ENCODE measurements at places on chromosomes 11 and 22.

GRCh38 chr11:118396097-118396501, 5.3 kb upstream of the ATP5MG start:
- H3K4me1 ChIP-seq = peaks cover 4% of the 10 kb centered on the region
- no peak overlapping the region for H3K27ac ChIP-seq
- no peak for DNase-seq
- H3K4me3 ChIP-seq = no peak overlapping the region
- H3K27me3 ChIP-seq = no peaks in the 10 kb centered on the region

GRCh38 chr11:66321606-66322005, 4.8 kb upstream of the CD248 start:
- no peaks in the 10 kb centered on the region for H3K36me3 ChIP-seq
- peaks cover 38% of the 10 kb centered on the region for H3K4me1 ChIP-seq
- DNase-seq = no peak
- peak overlapping the region; percentile 65 for H3K27ac ChIP-seq
- H3K4me3 ChIP-seq = no peak overlapping the region

DNA sequence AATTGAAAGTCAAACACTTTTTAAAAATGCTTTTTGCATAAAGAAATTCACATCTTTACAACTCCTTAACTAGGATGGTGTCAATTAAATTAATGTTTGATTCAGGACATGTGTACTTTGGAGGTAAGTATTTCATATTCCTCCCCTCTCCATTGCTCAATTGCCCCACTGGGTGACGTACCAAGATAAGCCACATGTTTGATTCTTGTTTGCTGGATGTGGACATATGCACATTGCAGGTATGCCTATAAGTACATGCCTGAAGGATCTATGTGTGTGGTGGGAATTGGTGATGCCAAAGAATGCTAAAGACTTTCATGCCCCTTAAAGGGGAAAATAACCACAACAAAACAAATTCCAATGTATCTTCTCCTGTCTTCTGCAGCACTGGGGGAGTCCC, 5.8 kb downstream of the CD44 start:
- H3K4me3 ChIP-seq = peak overlapping the region; percentile 81
- H3K36me3 ChIP-seq = no peaks in the 10 kb centered on the region
- H3K4me1 ChIP-seq = peaks cover 56% of the 10 kb centered on the region
- no peak for DNase-seq
- no peaks in the 10 kb centered on the region for H3K27me3 ChIP-seq

- H3K27me3 ChIP-seq = no peaks in the 10 kb centered on the region
- H3K4me3 ChIP-seq = no peak overlapping the region
- peaks cover 51% of the 10 kb centered on the region for H3K4me1 ChIP-seq
- no peaks in the 10 kb centered on the region for H3K36me3 ChIP-seq
- DNase-seq = no peak
- no peak overlapping the region for H3K27ac ChIP-seq
These were observed 4.7 kb downstream of the PRCP start for GRCh38 chr11:82895437-82896091.

GRCh38 chr11:27388869-27389268, 25.9 kb upstream of the CCDC34 start:
- no peaks in the 10 kb centered on the region for H3K4me1 ChIP-seq
- no peaks in the 10 kb centered on the region for H3K36me3 ChIP-seq
- H3K27ac ChIP-seq = no peak overlapping the region
- DNase-seq = no peak
- no peaks in the 10 kb centered on the region for H3K27me3 ChIP-seq

DNA sequence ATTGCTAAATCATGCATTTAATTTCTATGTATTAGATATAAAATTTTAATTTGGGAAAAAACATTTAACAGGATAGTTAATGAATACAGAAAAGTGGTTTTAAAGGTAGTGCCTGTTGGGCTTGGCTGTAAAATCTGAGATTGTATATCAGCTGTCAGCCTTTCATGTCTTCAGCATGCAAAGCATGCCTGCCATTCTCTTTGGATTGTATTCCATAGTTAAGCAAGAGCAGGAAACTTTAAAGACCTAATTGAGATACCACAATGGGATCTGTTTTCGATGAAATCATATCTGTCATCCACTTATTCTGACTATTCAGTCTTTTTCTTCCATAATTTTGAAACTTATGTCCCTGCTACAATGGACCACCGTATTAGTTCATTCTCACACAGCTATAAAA, 451.0 kb upstream of the DDI1 start:
- no peak overlapping the region for H3K27ac ChIP-seq
- no peaks in the 10 kb centered on the region for H3K36me3 ChIP-seq
- DNase-seq = no peak
- H3K27me3 ChIP-seq = no peaks in the 10 kb centered on the region
- H3K4me1 ChIP-seq = no peaks in the 10 kb centered on the region

DNA sequence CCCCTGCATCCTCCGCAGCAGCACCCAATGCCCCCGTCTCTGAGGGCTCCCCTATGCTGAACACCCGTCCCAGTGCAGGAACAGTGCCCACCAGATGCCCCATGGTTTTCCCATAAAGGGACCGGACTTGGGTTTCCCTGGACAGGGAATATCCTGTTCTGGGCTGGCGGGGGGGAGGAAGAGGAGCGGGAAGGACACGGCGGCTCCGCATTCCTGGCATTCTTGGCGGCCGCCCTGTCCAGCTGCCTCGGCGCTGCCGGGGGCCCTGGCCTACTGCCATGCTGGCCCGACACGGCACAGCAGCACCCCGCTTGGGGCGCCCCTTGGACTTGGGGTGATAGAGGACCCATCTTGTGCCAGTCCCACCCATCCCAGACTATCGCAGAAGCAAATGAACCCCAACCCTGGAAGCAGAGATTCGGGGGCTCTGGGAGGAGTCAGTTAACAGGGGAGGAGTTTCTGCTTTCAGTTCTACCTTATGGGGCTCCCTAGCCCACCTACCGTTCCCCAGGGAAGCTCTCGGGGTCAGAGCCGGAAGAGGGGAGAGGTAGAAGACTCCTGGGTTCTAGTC, 23.7 kb upstream of the CBX7 start:
- H3K27me3 ChIP-seq = no peaks in the 10 kb centered on the region
- H3K4me3 ChIP-seq = no peak overlapping the region
- H3K27ac ChIP-seq = peak overlapping the region; percentile 50
- DNase-seq = no peak
- H3K36me3 ChIP-seq = no peaks in the 10 kb centered on the region

DNA sequence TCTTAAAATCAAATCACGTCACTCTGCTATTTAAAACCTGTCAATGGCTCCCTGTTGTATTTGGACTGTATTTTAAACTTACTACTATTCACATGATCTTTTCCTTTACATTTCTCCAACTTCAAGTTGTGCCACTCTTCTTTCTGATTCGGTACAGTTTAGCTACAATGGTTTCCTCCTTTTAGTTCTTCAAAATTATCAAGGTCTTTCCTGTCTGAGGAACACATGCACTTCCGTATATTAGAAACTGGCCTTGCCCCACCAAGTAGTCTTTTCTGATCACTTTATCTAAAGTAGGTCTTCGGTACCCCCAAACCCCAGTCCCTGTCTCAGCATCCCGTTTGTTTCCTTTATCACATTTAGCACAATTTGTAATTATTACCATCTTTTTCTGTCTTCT, 81.8 kb downstream of the MTMR3 start:
- H3K27me3 ChIP-seq = no peaks in the 10 kb centered on the region
- H3K27ac ChIP-seq = no peak overlapping the region
- H3K36me3 ChIP-seq = peaks cover 18% of the 10 kb centered on the region
- DNase-seq = no peak
- no peaks in the 10 kb centered on the region for H3K4me1 ChIP-seq

DNA sequence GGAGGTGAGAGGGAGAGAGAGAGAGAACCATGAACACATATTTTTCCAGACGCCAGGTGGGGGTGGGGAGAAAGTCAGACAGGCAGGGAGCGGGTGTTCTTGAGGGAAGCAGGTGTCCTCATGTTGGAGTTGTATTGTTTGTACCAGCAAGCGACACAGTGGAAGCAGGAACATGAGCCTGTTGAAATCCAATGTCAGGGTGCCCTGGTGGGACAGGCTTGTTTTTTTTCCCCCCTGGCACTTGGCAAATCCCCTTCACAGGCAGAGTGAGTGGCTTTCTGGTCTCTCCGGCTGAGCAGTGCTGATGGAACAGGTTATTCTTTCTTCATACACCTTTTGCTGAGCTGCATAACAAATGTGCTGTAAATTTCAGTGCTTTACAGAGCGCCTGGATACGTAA, 125.6 kb downstream of the GRIK4 start:
- H3K4me3 ChIP-seq = no peak overlapping the region
- H3K27ac ChIP-seq = no peak overlapping the region
- no peak for DNase-seq
- H3K27me3 ChIP-seq = peaks cover 22% of the 10 kb centered on the region

GRCh38 chr22:49091451-49091850, 736.2 kb downstream of the BRD1 start:
- H3K27ac ChIP-seq = no peak overlapping the region
- no peaks in the 10 kb centered on the region for H3K27me3 ChIP-seq
- no peak for DNase-seq
- H3K36me3 ChIP-seq = no peaks in the 10 kb centered on the region
- H3K4me1 ChIP-seq = no peaks in the 10 kb centered on the region

GRCh38 chr22:38246046-38246658, 26.7 kb downstream of the TMEM184B start:
- peaks cover 36% of the 10 kb centered on the region for H3K4me1 ChIP-seq
- H3K4me3 ChIP-seq = no peak overlapping the region
- peaks cover 16% of the 10 kb centered on the region for H3K36me3 ChIP-seq
- H3K27me3 ChIP-seq = no peaks in the 10 kb centered on the region
- no peak for DNase-seq

DNA sequence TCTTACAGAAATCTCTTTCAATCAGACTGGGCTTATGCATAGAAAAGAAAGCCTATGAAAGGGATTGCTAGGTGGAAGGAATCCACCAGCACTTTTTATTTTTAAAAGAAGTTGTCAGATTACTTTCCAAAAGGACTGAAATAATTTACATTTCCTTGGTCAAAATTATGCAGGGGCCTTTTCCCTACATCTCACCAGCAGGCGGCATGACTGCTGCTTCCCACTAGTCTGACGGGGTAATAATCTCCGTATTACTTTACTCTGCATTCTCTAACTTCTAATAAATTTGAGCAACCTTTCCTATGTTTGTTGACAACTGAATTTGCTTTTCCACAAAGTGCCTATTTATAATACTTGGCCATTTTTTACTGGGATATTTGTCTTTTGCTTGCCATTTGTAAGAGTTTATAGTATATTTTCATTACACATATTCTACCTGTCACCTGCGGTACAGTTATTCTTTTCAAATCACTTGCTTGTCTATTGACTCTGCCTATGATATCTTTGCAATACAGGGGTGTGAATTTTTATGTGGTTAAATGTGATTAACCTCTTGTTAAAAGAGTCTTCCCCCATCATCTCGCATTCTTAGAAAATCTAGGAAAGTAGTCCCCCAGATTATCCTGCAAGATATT, 51.9 kb upstream of the USP47 start:
- H3K36me3 ChIP-seq = no peaks in the 10 kb centered on the region
- no peaks in the 10 kb centered on the region for H3K27me3 ChIP-seq
- no peak for DNase-seq
- no peaks in the 10 kb centered on the region for H3K4me1 ChIP-seq

DNA sequence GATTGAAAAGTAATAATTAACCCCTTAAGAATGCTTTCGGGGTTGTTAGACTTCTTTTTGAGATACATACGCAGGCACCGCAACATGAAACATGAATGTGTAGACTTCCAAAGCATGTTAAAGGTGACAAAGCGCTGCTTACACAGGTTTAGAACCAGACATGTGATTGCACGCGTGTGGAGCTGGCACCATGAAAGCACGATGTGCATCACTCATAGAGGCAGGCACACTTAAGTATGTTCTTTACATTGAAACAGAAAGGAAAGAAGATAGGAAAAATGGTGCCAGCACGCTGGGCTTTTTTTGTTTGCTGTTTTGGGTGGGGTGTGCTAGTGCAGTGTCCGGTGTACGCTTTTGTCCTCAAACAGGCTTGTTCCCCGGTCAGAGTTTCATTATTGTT, 83.6 kb upstream of the PPARA start:
- H3K27ac ChIP-seq = peak overlapping the region; percentile 100
- DNase-seq = no peak

DNA sequence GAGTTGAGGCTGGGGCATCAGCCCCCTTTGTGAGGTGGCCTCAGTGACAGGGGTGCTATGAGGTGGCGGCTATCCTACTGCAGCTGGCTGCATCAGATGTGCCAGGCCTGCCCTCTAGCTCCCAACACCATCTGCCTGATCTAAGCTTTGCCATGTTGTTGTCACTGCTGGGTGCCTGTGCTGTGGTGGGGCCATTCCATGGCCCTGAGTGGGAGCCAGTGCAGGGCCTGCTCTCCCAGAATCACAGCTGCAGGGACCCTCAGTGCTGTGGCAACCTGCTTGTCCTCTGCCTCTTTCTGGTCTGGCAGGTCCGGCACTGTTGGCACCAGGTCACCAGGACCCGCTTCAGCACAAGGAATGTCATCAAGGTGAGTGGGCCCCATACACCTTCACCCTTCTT, 1.8 kb upstream of the SNU13 start:
- H3K4me3 ChIP-seq = no peak overlapping the region
- H3K27ac ChIP-seq = no peak overlapping the region
- H3K4me1 ChIP-seq = no peaks in the 10 kb centered on the region
- H3K36me3 ChIP-seq = no peaks in the 10 kb centered on the region
- H3K27me3 ChIP-seq = no peaks in the 10 kb centered on the region
- DNase-seq = no peak

DNA sequence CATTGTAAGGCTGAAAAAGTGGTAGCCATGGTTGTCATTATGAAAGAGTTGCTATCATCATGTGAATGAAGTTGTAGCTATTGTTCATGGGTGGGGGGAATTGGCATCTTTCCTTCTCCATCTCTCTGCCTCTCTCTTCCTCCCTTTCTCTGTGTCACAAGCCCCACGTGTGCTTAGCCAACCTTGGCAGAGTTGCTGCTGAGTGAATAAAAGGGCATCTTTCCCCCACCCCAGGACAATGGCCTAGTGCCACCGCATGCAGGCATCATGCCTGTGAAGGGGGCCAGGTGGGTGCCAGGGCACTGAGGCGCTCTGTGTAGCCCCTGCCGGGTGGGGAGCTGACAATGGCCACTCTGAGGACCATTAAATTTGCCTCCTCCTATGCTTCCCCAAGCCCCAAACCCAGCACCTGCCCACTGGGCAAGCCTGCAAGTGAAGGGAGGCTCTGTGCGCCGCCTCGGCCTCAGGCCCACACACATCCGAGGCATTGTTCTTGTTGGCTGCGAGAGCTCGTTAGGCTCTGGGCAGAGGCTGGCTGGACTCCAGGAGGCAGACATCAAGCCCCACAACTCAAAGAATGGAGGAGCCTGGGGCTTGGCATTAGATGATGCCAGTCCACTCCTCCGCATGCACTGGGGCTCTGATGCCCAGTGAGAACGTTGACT, 103.9 kb downstream of the SEZ6L start:
- H3K27ac ChIP-seq = no peak overlapping the region
- peaks cover 70% of the 10 kb centered on the region for H3K27me3 ChIP-seq

DNA sequence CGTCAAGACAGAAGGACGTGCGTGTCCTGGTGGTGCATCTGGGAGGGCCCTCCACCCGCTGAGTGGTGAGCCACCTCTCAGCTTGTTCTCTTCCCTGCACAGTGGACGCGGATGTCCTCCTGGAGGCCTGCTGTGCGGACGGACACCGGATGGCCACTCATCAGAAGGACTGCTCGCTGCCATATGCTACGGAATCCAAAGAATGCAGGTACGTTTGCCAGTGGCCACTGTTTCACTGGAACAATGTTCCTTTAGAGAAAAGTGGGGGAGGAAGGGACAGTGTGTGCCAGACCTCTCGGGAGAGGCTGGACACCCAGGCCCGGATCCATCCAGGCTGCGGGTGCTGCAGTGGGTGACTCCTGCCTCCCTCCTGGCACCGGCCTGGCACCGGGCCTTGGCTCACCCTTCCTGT, 15.9 kb downstream of the FBLN1 start:
- no peak for DNase-seq
- peaks cover 36% of the 10 kb centered on the region for H3K4me1 ChIP-seq
- H3K27ac ChIP-seq = no peak overlapping the region
- no peaks in the 10 kb centered on the region for H3K27me3 ChIP-seq
